ENCODE measurements at places on chromosomes 2 and 18. TPM values are rescaled to one million over a fixed set of nuclear protein-coding genes. Genes with fewer than 3 reads are reported as not detected.

DNA sequence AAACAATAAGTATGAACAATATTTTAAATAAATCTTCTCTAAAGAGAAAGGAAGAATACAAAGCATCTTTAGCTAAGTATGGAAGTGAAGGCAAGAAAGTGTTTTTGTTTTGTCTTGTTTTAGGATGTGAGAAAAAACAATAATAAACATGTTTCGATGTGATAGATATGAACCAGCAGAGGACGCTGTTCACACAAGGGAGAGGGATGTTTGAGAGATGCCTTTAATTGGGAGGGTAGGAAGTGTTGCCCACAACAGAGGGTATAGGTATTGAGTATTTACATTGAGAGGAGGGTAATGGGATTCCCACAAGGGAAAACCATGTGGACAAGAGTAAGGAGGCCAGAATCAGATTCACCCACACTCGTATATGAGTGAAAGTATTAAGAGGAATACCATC lies 55.1 kb downstream of the CDH19 start:
- DNase-seq = no peak

DYTN gene
- total RNA-seq = not detected

DNA sequence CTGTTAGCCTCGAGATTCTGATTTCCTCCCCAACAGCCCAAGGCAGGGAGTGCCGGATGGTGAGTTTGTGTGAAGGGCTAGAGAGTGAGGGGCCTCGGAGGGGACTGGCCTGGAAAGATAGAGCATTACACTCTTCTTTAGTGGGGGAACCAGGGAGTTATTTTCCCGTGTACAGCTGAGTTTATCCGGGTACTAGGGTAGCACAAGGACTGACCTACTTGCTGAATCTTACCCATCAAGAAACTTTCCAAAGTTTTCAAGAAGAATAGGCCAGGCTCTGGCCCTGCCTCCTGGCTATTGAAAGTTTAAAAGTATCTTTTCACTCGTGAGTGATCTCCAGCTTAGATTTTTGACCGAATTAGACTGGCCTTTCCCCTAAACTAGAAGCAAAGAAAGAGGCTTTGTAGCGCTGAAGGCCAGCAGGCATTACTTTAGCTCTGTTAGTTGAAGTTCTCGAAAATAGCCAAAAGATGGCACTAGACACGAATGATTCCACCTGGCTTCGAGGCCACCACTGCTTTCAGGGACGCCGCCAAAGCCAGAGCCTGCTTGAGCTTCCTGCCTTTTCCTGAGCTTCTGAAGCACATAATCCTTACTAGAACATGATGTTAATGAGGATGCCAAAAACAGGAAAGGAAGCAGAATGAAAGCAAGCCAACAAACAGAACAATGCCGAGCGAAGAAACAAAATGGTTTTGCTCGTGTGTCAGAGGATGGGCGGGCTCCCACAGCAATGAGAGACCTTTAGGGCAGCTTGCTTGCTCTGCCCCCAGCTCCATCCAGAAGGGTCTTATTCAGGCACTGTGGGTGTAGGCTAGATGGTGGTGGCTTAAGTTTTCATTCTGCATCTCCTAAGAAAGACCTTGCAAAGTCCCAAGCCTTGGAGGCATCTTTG lies 55.8 kb downstream of the TSN start:
- no peak for DNase-seq

DNA sequence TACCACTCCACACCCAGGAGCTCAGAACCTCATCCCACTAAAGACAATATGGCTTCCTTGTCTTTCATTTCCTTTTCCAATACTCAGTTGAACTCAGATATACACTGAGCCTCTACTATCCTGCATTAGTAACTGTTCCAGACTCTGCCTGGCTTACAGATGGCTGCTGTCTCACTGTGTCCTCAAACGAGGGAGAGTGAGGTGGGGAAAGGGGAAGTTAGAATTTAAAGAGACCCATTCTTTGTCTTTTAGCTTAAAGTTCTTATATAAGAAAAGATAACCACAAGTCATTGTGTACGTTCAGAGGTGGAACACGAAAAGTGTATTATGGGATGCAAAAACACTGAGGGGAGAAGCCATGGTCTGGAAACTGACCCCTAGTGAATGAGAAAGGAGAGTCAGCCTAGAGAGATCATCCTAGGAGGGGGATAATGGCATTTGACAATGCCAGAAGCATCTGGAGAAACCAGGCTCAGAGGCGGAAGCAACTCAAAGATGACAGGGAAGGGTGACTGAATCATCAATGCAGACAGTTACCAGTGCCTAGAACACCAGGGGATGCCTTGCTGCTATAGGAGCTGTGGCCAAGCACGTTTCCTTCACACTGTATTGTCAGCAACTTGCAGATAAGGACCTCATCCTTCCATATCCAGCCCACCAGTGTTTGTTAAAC lies 170.7 kb downstream of the CYRIA start:
- no peak for DNase-seq

DNA sequence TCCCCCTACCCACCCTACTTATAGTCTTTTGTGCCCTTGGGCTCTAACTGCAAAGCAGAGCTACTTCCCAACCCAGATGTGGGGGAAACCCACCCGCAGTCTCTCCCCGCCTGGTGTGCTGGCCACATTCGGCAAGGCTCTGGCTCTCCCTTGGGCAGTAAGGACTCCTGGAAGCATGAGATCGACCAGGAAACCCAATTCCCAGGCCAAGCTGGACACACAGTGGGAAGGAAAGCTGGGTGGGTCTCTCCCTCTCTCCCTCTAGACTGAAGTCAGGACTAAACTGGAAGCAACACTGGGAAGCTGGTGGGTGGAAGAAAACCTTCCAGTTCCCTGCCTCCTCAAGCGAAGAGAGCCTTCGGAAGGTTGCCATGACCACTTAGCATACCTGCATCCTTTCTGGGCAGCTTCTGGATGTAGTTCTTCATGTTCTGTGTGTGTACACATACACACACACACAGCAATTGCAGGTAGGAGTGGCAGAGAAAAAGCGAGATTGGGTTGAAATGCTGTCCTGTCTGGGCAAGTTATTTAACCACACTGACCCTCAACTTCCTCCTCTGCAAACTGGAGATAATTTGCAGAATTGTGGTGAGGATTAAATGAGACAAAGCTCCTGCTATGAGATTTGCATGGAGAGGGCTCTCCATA lies 33.9 kb downstream of the ZBTB7C start:
- no peak for DNase-seq

DNA sequence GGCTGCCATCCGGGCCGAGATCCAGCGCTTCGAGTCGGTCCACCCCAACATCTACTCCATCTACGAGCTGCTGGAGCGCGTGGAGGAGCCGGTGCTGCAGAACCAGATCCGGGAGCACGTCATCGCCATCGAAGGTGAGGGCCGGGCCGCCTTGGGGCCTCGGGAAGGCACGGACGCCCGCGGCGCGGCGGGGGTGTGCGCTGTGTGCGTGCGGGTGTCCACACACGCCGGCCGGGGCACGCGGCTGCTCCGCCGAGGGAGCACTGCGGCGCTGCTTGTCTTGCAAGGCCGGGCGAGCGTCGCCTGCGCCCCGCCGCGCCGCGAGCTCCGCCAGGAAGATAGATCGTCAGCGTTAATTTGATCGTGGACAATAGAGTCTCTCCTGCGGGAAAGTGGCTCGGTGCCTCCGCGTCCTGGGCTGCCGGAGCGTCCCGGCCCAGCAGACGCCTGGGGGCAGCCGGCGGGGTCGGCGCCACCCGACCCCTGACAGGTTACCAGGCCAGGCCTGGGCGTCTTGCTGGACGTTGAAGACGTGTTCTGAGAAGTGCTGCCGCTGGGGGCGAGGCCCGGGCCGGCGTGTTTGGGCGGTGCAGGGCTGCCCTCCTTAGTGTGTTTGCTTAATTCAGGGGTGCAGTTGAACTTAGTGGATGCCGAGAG lies 1.0 kb downstream of the AGAP1 start:
- DNase-seq = peak; percentile 64

GRCh38 chr2:54638103-54638502 lies 85.4 kb upstream of the EML6 start:
- DNase-seq = no peak

DNA sequence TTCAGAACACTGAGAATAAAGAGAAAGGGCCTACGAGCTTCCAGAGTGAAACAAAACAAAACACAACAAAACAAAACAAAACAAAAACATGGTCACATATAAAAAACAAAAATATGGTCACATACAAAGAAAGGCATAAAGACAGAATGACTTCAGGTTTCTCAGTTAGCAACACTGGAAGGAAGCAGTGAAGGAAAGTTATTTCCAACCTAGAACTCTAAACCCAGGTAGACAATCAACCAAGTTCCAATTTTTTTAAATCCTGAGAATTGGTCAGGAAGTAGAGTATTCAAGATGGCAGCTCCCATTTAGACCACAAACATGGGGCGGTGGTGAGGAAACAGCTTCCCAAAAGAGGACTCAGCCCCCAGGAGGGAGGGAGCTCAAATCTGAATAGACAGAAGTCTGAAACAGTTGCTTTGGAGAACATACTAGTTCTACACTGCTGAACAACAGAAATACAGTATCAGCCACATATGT lies 9.1 kb downstream of the DRC1 start:
- DNase-seq = no peak

PTPN4 gene
- total RNA-seq = 44.5 TPM

DNA sequence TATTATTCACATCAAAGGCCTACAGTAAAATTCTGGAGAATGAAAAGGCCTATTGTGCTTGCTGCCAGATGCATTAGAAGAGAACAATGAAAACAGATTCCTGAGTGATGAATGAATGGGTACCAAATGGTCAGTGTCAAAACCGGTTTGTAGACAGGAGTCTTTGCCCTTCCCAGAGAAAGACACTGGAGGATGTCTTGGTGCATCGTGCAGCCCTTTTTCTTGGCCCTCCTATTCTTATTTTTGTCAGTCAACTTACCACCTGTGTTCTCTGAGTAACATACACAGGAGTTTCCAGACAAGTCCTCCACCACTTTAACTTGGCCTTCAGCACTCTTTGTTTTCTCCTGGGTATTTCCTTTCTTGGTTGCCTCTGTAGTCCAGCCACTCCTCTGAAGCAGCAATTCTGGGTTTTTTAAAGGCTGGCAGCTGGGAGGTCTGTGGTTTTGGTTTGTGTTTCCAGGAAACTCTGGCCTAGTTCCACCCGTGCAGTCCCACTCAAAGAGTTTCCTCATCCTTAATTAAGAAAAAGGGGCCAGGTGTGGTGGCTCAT lies 29.4 kb downstream of the PSTPIP2 start:
- DNase-seq = no peak

GRCh38 chr2:212360068-212360460 lies 178.5 kb downstream of the ERBB4 start:
- no peak for DNase-seq

DNA sequence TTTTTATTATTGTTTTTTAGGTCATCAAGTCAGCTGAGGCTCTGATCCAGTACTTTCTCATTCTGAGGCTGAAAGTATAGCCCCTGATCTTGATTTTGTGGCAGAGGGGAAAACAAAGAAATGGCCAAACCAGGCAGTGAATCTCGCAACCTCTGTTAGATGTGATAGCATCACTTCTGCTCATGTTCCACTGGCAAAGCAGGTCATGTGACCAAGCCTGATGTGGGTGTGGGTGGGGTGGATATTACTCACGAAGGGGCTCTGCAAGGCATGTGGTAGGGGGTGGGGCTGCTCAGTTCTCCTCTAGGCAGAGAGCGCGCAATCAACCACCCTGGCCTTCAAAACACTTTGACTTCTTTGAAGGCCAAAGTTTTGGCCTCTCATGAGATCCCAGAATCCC lies 254.2 kb downstream of the MYCN start:
- DNase-seq = no peak

DNA sequence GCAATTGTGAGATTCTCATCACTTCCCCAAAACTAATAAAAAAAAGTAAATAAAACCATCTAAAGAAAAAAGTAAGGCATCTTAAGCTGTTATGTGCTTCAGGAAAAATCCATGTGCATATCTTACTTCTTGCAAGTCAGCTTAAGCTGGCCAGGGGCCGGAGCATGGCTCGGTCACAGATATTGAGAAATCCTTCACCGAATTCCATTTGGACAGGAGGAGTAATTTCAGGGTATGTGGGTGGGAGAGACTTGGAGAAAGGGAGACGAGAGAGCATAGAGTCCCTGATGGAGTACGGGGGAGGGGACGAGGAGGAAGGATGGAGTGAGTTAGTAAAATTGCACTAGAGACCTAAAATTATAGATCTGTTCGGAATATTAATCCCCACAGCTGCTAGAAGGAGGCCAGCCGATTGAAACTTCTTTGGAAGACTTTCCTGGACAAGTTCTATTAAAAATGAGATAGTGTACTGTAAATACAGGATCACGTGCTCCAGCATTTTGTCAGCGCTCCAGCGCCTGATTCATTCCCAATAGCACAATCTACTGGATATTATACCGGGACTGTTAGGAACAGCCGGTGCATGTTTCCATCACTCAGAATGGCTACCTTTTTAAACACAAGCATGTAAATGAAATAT lies 438.5 kb downstream of the ZNF516 start:
- DNase-seq = no peak

IHH gene
- 0.71 TPM for total RNA-seq

- no peak for DNase-seq
Measured at GRCh38 chr2:120267348-120267747, 14.7 kb downstream of the RALB start.

TBR1 gene
- total RNA-seq = not detected

Measured in lower lobe of right lung (tissue), 2 donors.